Stimulated activated CD8-positive, alpha-beta memory T cell treated with anti-CD3 and anti-CD28 coated beads, Interleukin-15, amount 100 ng/mL, for 1 hour (primary cell): ENCODE measurements at places on chromosomes 4 and X.

DNA sequence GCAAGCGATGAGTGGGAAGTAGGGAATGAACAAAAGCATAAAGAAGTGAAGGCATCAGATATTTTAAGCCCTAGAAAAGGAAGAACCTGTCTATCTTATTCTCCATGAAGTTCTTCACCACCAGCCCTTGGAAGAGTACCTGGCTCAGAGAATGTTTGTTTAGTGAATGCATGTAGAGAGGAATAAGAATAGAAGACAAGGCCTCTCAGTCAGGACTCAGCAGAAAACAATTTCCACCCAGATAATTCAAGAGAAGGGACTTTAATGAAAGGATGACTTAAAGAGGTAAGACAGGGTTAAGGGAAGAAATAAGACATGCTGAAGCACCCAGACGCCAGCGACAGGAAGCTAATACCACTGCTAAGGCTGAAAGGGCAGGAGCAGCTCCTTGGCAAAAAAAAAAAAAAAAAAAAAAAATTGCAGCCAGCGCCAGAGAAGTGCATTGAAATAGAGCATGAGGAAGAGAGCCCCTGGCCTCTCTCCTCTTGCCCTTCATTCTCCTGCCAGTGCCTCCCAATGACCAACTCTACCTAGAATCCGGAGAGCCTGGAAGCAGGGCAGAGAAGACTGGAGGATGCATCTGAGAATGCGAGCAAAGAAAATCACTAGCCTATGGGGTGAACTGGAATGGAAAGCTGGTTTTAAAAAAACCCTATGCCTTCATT is 47.2 kb upstream of the RASGEF1B start:
- no peak for DNase-seq

GRCh38 chrX:57681341-57681740 is 1.3 kb upstream of the NLRP2B start:
- no peak for DNase-seq

DNA sequence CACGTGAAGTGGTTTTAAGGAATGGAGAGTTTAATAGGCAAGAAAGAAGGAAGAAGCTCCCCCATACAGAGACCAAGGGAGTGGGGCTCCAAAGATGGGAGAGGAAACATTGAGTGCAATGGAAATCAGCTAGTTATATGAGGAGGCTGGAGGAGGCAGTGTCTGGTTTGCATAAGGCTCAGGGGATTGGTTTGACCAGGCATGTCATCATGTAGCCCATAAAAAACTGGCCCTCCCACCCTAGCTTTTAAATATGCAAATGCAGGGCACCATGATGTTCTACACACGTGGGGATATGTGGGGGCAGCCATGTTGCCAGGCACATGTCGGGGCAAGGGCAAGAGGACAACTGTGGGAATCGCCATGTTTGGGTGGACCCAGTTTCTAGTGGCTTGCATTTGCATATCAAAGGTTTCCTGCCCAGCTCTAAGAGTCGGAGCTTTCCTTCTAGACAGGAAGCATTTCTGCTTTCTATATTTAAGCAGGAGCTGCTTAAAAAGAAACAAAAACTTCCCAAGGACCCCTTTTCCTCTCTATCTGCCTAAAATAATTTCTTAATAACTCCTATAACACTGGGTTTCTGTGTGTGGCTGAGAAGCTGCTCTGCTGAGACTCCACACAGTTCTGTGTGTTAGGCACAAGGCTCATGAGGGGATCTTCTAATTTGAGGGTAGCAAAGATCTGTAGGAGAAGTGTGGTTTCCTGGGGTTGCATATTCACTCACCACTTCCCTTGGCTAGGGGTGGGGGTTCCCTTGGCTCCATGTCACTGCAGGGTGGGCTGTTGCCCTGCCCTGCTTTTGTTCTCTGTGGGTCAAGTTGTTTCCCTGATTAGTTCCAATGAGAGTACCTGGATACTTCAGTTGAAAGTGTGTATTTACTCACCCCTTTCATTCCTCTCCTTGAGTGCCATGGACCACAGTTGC is 113.5 kb downstream of the VSIG4 start:
- no peak for DNase-seq

- DNase-seq = no peak
Measured at GRCh38 chr4:37836838-37837440, 10.5 kb downstream of the PGM2 start.

GRCh38 chrX:133921764-133922389 is 63.5 kb downstream of the GPC3 start:
- no peak for DNase-seq

GRCh38 chr4:1001561-1002130 is 8.4 kb upstream of the SLC26A1 start:
- DNase-seq = no peak
